NCI-H1930 (cell line): ENCODE measurements at places on chromosomes 12 and 14.

GRCh38 chr12:52828156-52828555 lies 6.0 kb downstream of the KRT79 start:
- DNase-seq = no peak

DNA sequence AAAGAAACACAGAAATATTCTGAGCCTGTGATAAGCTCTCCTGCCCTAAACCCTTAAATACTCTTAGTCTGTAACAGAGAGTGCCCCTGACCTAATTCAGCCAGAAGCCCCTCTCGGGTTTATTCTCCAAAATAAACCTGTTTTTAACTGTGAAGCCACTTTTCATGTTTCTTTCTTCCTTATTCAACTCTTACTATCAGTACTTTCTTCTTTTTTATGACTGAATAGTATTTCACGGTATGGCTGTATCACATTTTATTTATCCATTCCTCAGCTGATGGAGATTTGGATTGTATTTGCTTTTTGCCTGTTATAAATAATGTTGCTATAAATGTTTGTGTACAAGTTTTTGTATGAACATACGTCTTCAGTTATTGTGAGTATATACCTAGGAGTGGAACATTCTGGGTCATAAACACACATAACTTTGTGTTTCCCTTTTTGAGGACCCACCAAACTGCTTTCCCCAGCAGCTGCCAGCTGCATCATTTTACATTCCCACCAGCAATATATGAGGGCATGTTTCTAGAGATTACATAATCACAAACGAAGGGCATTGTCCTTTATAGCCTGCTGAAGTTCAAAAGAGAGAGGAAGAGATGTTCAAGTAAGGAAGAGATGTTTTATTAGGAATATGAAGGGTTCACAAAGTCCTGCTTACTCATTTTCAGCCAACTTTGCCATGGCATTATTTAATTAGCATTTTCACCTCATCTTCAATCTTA lies 199.4 kb upstream of the NUDT4 start:
- DNase-seq = no peak

- no peak for DNase-seq
Observed at GRCh38 chr12:109737631-109738030, 24.0 kb downstream of the FAM222A start.

- no peak for DNase-seq
Observed at GRCh38 chr12:125454291-125454690, 389.1 kb downstream of the AACS start.

DNA sequence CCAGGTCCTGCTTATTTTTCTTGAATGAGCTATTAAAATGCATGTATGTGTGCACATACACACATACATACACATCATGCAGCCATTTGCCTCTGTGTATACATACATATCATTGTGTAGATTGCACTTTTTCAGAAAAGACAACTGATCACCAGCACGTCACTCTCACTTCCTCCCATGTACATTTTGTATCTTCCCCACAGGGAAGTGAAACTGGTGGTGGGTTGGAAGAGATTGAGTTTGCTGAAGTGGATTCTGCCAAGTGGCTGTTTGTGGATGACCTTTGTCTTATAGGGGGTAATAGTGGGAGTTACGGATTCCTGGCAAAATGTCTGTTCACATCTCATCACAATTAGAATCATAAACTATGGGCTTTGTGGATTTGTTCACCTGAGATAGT lies 448.6 kb downstream of the RAD51B start:
- DNase-seq = no peak
